ENCODE measurements at places on chromosomes 7 and 10.

- DNase-seq = peak; percentile 43
These were observed 19.6 kb upstream of the ADAM12 start for GRCh38 chr10:126407831-126408230.

DNA sequence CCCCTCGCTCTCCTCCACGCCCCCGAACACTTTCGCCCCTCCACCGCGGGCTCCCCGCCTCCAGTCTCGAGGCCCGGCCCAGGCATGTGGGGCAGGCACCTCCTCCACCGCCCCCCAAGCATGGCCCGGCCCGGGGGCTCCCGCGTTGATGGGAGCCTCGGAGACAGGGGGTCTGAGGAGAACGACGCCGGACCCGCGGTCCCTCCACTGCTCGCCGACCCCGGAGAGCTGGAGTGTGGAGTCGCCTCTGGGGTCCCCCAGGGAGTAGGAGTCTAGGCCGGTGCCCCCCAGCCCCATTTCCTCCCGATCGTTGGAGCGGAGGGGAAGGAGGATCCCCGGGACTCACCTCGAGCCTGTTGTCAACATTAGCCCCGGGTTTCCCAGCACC lies 206 bp downstream of the UPF2 start:
- DNase-seq = no peak

DNA sequence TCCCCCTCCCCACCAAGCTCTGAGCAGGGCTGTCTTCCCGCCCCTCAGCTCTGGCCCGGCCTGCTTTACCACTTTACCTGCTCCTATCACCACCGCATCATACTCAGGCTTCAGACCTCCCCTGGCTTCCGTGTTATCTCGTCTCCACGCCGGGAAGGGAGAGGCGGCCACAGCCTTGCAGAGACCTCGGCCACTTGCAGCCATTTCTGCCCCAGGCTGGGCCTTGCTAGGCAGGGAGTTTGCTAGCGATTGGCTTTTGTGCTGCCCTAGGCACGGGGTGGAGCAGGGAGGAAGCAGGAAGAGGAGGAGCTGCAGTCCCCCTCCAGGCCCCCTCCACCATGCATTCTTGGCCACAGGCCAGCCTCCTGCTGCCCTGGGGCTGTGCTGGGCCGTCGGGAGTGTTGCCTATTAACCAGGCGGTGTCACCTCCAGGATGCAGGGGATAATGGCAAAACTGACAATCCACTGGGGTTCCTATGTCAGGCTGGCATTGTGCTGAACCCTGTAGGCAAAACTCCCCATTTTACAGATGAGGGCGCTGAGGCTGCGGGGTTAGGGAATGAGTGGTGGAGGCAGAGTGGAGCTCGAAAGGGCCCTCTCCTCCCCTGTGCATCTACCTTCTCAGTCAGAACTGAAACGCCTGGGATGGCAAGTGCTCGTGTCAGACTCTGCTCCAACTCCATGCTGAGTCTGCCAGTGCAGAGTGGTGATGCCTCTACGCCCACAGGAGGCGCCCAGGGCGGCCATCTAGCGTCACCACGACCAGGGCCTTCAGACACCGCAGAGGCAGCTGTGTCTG lies at the start of gene PYROXD2:
TSS of gene PYROXD2 (minus strand) at position 251 of the 799 bp plus-strand sequence. CDS start at position 204, 47 bp downstream.
- peak; percentile 94 for DNase-seq

GRCh38 chr7:112410092-112410491 lies 40.2 kb upstream of the IFRD1 start:
- DNase-seq = no peak

DNA sequence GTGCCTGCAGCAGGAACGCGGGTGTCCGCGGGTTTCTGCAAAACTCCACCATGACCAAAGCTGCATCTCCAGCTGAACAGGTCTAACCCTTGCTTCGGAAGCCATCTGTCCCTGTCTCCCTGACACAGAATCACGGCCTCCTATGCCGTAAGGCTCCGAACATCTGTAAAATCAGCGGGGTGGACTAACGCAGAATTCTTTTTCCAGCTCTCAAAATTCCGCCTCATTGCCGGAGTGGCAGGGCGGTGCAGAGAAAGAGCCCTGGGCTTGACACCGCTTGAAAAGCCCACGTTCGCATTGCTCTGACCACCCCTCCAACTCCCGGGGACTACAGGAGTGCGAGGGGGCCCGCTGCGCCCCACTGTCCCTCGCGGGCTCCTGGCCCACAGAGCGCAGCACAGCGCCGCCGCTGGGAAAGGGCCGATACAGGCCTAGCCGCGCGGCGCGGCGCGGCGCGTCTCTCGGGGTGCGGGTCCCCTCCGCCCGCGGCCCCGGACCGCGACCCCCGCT lies 409 bp downstream of the DNMBP start:
- no peak for DNase-seq

DNA sequence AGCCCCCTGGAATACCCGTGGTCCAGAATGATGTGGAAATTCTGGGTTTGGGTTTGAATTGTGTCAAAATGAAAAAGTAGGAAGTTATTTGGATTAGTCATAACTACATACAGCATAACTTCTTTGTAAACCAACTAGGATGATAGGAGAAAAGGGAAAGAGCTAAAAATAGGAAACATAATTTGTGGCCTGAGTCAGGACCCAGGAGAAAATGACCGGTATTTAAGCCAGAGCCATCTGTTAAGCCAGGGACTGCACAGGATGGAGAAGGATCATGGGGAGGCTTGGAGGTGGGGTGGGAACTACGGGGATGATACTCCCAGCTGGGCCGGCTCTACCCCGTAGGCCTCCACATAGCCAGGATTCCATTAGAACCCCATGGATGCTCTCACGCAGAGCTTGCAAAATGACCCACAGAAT lies 98.6 kb downstream of the MYOF start:
- peak; percentile 98 for DNase-seq

GRCh38 chr7:100865938-100866728 lies 1.1 kb upstream of the TRIP6 start:
- peak; percentile 76 for DNase-seq

DNA sequence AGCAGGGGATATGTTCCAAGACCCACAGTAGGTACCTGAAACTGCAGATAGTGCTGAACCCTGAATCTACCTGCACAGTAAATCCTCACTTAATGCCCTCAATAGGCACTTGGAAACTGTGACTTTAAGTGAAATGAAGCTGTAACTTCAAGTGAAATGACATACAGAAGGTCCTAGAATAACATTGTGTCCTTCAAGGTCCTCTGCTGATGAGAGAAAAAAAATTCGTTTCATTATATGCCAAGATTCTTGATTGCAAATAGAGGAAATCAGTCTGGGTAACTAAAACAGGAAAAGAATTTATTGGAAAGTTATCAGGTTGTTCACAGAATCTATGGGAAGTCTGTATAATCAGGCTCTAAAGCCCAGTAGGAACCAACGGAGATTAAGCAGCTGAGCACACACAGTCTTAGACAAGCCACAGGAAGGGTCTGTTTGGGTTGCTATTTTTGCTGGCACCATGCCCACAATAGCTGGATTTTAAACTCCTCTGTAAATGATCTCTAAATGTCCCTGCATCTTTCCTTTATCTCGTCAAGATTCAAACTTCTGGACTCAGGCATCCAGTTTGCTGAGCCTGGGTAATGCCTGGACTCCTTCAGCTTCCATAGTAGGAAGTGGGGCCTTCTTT lies 57.5 kb downstream of the EXOC4 start:
- no peak for DNase-seq

GRCh38 chr7:76220185-76221057 lies 18.7 kb downstream of the SRRM3 start:
- DNase-seq = peak; percentile 54

GRCh38 chr10:103816431-103816830 lies 38.9 kb downstream of the SH3PXD2A start:
- no peak for DNase-seq

DNA sequence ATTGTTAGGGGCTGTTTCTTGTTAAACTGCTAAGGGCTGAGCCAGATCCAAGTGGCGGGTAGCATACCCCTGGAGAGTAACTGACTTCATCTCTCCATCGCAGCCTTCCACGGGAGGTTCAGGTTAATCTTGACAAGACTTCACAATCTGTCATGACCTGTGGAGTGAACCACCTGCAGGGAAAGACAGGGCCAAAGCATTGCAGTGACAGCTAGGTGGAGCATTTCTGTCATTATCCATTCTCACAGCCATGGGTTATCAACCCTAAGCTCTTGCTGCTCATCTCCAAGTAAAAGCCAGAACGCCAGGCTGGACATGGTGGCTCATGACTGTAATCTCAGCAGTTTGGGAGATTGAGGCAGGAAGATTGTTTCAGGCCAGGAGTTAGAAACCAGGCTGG lies 17.2 kb downstream of the ABCC2 start:
- DNase-seq = no peak

- DNase-seq = peak; percentile 60
These were observed 144.4 kb downstream of the DYNC1I1 start for GRCh38 chr7:95916573-95917297.

DNA sequence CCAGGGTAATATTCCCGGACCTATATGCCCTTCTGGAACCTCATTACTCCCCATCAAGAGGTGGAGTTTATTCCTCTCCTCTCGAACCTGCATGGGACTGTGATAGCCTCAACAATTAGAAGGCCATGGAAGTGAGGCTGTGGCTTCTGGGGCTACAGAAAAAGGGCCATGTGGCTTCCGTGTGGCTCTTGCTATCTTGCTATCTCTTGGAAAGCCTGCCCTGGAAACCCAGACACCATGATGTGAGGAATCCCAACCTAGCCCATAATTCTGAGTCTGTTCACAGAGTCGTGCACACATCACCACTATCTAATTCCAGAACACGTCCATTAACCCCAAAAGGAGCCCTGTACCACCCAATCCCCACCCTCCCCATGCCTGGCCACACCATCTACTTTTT lies 20.8 kb upstream of the SH3PXD2A start:
- no peak for DNase-seq

DNA sequence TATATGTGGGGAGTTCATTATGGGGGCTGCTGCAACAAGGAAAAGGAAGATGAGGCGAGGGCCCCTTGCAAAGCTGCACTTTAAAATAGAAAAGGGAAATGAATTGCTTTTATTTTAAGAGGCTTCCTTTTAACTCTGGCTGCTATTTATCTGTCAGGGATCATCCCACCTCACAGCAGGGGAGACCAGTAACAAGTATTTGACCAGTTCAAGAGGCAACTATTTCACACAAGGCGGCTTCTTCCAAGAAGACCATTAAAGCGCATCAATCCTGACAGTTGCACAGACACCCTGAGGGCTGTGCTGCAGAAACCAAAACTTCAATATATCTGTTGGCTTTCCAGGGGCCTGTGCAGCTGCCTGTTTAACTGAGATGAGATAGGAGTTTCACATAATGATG lies 1009.2 kb downstream of the SORCS3 start:
- DNase-seq = no peak

GRCh38 chr7:83559887-83560286 lies 89.1 kb downstream of the SEMA3E start:
- DNase-seq = no peak

GRCh38 chr10:103668351-103669242 lies 175.1 kb downstream of the NEURL1 start:
- peak; percentile 61 for DNase-seq

DNA sequence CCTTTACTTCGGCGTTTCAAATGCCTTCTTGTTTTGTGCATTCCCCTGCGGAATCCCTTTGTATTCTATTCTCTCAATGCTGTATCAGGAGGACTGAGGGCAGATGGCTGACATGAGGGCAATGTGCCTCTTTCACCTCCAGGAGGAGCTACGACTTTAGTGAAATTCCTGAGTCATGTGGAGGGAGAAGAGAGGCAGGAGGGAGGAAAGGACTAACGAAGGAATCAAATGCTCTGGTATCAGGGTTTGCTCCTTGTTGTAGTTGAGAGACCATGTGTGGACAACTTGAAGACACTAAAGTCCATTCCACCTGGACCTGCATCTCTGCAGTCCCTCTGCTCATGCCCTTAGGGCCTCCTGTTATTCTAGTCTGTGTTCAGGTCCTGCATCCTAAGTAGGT lies 40.2 kb upstream of the PRSS58 start:
- DNase-seq = no peak

- no peak for DNase-seq
These were observed 155.1 kb downstream of the OR13A1 start for GRCh38 chr10:45160271-45160670.

- DNase-seq = no peak
These were observed 21.5 kb downstream of the AKR1C8 start for GRCh38 chr10:5163487-5163886.

DNA sequence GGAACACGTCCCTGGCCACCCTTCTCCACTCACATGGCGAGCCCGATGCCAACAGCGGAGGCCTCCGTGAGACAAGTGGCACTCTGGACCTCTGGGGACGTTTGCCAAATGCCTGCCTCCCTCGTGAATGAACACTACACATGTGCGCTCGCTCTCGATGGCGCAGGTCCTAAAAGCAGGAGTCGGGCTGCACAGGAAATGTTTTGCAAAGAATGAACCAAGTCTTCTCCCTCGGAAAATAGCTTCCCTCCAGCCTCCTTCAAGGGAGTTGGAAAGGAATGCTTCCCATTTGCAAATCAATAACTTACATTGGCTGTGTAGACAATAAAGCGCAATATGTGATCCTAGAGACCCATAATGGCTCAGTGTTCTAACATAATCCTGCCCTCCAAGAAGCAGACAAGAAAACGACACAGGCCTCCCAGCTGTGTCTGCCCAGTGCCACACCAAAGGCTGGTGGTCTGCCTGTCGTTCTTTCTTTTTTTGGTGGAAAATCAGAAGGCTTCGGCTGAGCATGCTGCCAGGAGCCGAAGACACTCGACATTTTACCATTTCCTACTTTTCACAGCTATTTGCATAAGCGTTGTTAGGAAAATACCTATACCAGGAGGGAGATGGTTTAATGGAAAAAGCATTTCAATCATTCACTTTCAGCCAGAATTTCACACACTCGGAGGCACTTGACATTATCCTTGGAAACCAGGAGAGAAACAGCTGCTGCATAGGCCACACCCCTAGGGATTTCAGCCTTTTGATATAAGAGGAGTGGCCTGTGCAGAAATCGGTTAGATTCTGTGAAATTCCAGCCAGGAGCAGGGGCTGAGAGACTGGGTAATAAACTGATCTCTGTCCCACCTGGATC lies 38.4 kb downstream of the ATXN7L1 start:
- DNase-seq = no peak

GRCh38 chr10:92747600-92747999 lies 57.8 kb downstream of the HHEX start:
- no peak for DNase-seq

DNA sequence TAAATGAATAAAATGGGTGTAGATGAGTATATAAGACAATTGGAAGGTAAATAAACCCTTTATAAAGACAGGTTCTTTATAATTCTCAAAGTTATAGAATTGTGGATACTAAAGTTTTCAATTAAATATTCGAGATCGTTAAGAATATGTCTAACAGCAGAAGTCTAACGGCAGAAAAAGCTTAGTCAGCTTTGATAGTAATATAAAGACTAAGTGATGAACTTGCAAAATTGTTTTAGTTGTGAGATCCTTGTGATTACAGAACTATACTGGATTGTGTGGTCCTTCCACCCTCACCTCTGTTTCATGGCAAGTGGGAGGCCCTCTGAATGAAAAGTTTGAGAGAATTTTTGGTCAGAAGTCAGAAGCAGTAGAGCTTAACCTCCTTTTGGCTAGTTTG lies 2.3 kb downstream of the THNSL1 start:
- DNase-seq = no peak
